ENCODE measurements at places on chromosomes 5 and 9.

DNA sequence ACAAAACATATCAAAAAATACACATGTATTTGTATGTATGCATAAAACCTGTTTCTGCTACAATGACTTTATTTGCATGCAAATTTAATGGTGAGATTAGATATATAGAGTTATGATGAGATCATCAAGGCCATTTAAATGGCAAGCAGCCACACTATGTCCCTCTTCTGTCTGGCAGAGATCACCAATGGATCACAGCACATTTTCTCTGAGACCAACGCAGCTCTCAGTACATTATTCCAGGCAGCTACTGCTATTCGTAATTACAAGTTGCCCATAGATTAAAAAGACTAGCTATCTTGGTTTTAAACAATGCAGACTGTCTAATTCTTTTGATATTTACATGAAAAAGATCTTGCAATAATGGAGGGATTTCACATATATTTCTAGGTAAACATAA, 629.5 kb downstream of the PDE4D start:
- DNase-seq, result no peak

GRCh38 chr5:1033178-1033577, 24.6 kb downstream of the NKD2 start:
- DNase-seq, result no peak

DNA sequence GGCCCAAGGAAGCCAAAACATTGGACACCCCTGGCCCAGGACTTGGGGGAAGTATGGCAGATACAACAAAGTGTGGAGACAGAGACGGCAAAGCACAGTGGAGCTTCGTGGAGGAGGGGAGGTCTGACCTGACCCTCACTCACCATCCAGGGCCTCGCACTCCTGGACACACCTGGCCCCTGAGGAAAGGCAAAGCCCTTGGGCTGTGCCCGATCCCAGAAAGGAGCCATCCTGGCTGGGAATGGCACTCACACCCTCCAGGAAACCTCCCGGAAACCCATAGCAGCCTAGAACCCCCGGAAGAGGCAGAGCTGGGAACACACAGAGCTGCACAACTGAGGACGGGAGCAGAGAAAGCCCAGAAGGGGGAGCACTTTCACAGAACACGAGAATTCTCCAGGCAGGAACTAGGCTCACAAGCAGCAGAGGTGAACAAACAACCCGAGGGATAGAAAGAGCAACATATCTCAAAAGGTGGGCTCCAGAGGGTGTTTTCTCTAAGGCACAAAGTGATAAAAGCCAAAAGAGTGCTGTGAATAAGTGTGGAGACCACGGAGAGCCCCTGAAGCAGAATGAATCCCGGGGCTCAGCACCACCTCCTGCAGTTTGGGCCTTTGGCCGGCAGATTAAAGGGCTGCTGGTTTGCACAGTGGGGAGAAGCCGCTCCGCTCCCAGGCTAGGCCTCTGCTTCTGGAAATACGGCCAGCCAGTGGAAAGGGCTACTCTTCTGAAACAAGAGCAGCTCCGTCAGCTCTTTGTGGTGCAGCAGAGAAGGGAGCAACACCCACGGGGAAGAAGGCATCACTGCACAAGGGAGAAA, 108.2 kb downstream of the UBE2R2 start:
- no peak for DNase-seq

DNA sequence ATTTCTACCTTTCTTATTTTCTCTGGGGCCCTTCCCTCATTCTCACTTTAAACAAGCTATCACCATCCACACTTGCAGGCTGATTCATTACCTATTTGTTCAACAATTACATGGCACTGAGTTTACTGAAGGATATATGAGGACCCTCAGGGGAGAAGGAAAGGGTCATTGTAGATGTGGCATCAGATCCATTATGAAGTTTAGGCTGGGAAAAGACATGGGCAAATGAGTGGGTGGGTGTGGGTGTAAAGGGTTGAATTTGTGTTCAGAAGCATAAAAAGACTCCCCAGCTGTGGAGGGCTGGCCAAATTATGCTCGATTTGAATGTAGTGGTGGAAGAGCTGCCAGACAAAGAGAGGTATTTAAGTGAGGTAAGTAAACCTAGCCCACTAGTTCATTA, 55.9 kb upstream of the MTAP start:
- no peak for DNase-seq

DNA sequence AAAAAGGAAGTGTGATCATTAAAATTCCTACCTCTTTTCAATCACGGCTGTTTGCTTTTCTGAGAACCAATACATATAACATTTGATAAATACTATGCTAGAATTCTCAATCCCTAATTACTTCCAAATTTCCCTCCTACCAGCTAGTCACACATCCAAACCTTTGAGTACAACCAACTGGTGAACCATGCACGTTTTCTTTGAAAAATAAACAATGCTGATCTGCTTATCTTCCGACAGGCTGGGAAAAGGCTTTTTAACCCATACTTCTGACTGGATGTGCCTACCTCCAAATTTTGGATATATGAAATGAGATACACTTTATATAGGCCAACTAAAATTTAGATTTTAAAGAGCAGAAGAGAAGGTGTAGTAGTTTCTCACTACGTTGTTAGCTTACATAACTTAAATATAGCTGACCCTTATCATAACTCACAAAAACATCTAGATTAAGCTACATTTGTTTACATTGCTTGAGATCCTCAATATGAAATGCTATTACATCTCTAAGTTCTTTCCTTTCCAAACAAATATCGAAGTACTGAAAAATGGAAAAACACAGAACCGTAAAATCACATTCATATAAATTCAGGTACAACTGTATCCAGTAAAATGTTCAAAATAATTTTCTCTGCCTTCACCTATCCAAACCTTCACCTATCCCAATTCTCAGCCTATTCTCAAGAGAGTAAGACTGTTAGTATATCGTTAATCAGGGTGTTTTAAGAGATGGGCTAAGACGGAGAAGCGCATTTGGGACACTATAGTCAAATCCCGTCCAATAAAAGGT, 2.1 kb downstream of the NR3C1 start:
- DNase-seq, result no peak

GRCh38 chr5:95738072-95738471, 6.9 kb downstream of the RHOBTB3 start:
- no peak for DNase-seq

Measured in stimulated activated CD4-positive, alpha-beta T cell treated with anti-CD3 and anti-CD28 coated beads, Interleukin-15, amount 100 ng/mL, for 1 hour (primary cell).